Karpas-422 (cell line): ENCODE measurements at places on chromosomes 7 and 10. TPM values are rescaled to one million over a fixed set of nuclear protein-coding genes. Genes with fewer than 3 reads are reported as not detected.

Gene INSYN2A
- total RNA-seq, result not detected in 2 replicates

DNA sequence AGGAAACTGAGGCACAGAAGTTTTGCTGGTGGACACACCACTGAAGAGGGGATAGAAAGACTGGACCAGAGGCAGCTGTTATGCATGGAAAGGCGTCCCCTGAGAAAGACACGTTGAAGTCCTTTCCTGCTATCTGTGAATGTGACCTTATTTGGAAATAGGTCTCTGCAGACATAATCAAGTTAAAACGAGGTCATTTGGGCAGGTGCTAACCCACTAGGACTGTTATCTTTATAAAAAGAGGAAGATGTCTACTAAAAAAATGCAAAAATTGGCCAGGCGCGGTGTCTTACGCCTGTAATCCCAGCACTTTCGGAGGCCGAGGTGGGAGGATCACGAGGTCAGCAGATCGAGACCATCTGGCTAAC is 31.6 kb downstream of the ELMO1 start:
- DNase-seq, result no peak
- H3K36me3 ChIP-seq, result no peaks in the 10 kb centered on the region
- no peaks in the 10 kb centered on the region for H3K27me3 ChIP-seq
- no peak overlapping the region for H3K4me3 ChIP-seq
- no peak overlapping the region for H3K27ac ChIP-seq

Gene NXPH1
- total RNA-seq, result not detected in 2 replicates

DNA sequence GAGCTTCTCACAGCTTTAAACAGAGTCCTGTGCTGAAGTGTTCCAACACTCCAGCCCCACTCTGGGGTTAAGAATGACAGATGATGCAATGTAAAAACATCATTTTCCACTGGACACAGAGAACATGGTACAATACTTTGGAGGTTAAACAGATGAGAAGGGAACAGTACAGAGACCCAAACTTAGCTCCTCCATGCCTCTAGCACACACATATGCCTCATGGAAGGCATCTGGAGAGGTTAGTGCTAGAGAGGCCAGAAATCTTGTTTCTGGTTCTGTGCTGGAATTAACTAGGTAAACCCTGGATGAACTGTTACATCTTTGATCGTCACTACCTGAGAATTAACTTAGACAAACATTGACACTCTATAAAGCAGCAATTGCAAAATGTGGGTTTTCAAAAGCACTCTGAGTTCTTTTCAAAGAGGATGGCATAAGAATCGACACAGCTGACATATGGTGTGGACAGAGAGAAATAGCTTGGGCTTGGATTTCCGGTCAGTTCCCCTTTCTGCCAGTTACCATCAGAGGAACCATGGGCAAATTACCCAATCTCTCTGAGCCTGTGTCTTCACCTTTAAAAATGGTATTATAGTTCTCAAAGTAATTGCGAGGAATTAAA is 81.9 kb downstream of the KCNMA1 start:
- H3K27me3 ChIP-seq, result no peaks in the 10 kb centered on the region
- H3K36me3 ChIP-seq, result no peaks in the 10 kb centered on the region
- H3K4me3 ChIP-seq, result no peak overlapping the region
- DNase-seq, result no peak

DNA sequence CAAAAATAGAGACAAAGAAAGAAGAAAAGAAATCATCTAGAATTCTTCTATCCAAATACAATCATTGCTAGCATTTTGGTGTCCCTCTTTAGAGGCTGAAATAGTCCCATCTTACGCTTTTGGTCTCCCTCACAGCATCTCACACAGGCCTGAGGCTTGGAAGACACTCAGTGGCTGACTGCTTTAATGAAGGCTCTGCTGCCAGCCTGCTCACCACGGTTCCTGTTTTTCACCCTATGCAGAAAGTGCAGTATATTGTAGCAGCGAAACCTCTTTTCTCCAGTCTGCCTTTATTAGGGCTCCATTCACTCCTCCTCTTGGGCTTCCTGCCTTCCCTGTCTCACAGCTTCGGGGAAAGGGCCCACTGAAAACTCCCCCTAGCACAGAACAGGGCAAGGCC is 102.2 kb downstream of the JCAD start:
- peaks cover 9% of the 10 kb centered on the region for H3K4me1 ChIP-seq
- no peak for DNase-seq
- H3K27ac ChIP-seq, result no peak overlapping the region
- no peak overlapping the region for H3K4me3 ChIP-seq
- no peaks in the 10 kb centered on the region for H3K27me3 ChIP-seq

Gene DRGX
- not detected in 2 replicates for total RNA-seq

DNA sequence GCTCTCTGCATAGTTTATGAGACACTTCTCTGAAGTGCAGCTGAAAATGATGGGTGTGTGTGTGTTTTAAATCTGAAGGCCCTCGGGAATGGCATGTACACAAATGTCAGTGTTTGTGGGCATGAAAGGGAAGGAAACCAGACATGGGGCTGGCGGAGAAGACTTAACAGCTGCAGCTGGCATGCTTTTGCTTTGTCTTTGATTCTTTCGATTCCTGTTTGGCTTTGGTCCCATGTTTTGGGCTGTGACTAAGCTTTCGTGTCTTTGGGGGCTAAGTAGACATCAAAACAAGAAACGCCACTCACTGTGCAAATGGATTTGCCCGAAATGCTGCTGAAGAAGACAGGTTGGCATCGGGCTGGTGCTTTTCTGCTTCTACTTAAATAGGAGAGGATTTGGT is 179.3 kb downstream of the PFKFB3 start:
- no peak overlapping the region for H3K27ac ChIP-seq
- no peaks in the 10 kb centered on the region for H3K36me3 ChIP-seq
- H3K4me1 ChIP-seq, result no peaks in the 10 kb centered on the region
- H3K4me3 ChIP-seq, result no peak overlapping the region

DNA sequence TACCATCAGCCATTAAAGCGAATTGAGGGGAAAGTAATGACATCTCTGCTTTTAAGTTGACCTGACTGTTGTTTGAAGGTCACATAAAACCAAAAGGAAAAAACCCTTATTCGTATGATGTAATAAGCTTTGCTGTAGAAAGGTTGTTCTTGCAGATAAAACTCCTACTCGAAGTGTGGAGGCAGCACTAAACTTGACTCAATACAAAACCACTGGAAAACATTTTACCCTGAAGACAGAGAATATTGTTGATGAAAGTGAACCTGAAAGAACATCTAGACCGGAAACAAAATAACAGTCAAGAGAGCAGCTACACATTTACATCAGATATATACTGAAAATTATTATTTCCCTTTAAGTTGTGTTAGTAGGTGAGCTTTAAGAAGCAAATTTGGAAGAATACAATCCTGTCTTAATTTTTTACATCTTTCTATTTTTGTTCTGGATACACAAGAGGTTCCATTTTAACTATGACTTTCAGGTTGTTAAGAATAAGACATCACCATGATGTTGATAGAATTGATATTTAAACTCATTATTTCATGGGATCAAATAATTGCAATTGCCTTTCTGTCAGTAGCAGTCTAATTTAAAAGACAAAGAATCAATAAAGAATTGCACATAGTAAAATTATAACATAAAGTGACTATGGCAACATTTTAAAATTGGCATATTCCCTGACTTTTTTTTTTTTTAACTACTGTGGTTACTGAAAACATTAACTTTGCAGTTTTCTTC is 6.4 kb downstream of the ETV1 start:
- DNase-seq, result no peak
- no peaks in the 10 kb centered on the region for H3K36me3 ChIP-seq
- H3K4me1 ChIP-seq, result no peaks in the 10 kb centered on the region
- 0 out of 2 replicates have a peak, but pooled peaks cover 2% of the 10 kb centered on the region for H3K27me3 ChIP-seq
- H3K27ac ChIP-seq, result no peak overlapping the region

Gene TDRD1
- not detected in 2 replicates for total RNA-seq
